ENCODE measurements at places on chromosomes 2 and 18. TPM values are rescaled to one million over a fixed set of nuclear protein-coding genes. Genes with fewer than 3 reads are reported as not detected.
A peak's percentile ranks its signal among the peaks of the same experiment; 100 is the strongest.

The CGREF1 gene
- total RNA-seq = not detected

The PLGLB1 gene
- total RNA-seq = 1.2 TPM

The CCDC88A gene
- 26.4 TPM for total RNA-seq

The NTSR2 gene
- total RNA-seq = not detected

- no peak for DNase-seq
Measured at GRCh38 chr18:37527395-37527794, 38.2 kb downstream of the CELF4 start.

- DNase-seq = no peak
Measured at GRCh38 chr2:19208479-19209199, 149.8 kb downstream of the OSR1 start.

DNA sequence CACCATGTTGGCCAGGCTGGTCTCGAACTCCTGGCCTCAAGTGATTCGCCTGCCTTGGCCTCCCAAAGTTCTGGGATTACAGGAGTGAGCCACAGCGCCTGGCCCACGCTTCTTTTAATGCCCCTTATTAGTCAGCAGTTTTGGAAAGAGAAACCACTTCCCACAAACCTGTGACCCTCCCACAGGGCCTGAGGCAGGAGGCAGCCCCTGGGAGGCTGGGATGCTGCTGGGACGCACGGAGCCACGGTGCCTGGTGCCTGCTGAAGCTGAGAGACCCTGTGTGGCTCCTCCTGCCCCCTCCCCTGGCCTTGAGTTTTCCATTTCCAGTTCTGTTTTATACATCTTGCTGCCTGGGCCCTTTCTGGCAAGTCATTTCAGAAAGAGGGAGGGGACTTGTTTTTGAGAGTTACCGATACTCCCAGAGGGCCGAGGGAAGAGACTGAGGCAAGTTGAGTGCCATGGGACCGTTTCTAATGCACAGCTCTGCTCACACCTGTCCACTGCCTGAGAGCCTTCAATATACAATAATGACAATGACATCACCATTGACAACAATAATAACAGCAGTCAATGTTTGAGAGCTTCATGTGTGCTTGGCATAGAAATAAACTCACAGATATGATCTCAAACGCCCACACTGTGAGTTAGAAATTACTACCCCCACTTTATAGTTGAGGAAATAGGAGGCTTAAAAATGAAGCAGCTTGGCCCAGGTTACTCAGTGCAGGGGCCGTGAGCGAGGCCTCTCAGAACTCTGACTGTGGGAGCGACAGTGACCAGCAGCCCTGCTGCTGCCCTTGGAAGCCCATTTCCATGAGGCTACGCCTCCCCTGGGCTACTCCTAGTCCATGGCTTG is 78.1 kb upstream of the YWHAQ start:
- DNase-seq = no peak

- DNase-seq = peak; percentile 24
Measured at GRCh38 chr2:85753525-85754312, at the start of gene ATOH8. Gene ATOH8 (plus strand): TSS chr2:85753991. CDS start chr2:85754190, 199 bp downstream.

- no peak for DNase-seq
Measured at GRCh38 chr2:68088940-68089339, 26.1 kb upstream of the C1D start.

DNA sequence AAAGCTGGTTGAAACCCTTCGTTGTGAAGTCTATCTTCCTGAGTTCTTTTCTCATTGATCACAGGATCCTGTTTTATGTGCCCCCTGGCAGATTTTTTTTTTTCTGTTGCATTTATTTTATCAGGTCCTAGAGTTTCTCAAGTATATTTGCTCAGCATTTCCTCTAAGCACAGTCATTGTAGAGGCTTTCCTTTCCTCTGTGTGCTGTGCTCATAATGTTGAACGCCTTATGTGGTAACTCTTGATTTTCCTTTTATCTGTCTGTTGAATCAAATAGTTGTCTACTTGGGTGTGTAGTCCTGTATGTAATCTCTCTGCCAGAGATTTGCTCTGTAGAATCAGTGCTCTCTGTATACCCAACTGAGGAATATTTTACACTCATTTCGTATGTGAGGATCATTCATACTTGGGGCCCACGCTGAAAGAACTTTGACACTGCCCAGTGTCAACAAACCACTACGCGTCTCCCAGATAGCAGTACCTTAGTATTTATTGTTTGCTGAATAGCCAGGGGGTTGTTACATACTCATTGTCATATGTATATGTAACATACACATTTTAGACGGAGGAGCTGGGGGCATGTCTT is 118.2 kb downstream of the CTNNA2 start:
- no peak for DNase-seq

GRCh38 chr2:118118479-118118878 is 30.2 kb downstream of the INSIG2 start:
- no peak for DNase-seq
